Thoracic aorta (tissue), 2 donors: ENCODE measurements at places on chromosomes 3 and 15. TPM values are rescaled to one million over a fixed set of nuclear protein-coding genes. Genes with fewer than 3 reads are reported as not detected.

The KY gene
- 1.3 TPM for total RNA-seq

DNA sequence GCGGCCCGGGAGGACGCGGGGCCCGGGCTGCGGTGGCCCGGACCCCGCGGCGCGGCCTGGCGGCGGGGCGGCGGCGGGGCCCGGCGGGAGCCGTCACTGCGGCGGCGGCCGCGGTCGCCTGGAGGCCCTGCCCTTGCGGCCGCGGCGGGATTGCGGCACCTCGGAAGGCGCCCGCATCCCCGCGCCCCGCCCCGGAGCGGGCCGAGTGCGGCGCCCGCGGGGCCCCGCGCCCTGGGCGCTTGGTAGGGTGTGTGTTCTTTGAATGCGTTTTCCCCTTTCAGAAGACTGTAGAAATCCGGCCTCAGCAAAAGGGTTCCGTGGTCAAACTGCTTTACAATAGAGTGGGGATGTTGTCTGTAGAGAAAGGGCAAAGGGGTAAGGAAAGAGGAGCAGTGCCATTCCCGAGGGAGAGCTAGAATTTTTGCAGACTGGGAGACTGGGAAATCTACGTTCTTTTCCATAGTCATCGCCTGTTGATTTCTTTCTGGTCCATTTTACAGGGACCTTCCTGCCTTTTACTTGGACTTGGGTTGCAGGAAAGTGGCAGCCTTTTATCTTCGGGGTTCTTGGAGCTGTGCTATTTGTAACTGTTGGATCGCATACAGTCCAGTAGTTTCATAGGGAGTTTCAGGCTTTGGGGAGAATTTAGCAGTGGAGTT lies 630 bp downstream of the SNRK start:
- H3K27me3 ChIP-seq: no peaks in the 10 kb centered on the region
- H3K4me3 ChIP-seq: peak overlapping the region; percentile 87
- peaks cover 30% of the 10 kb centered on the region for H3K4me1 ChIP-seq
- no peak for DNase-seq
- peak overlapping the region; percentile 58 for H3K27ac ChIP-seq
- H3K36me3 ChIP-seq: no peaks in the 10 kb centered on the region

- DNase-seq: no peak
- H3K36me3 ChIP-seq: peaks cover 38% of the 10 kb centered on the region
Measured at GRCh38 chr15:25694823-25695312, 168.3 kb downstream of the ATP10A start.

The MESP2 gene
- total RNA-seq: not detected

DNA sequence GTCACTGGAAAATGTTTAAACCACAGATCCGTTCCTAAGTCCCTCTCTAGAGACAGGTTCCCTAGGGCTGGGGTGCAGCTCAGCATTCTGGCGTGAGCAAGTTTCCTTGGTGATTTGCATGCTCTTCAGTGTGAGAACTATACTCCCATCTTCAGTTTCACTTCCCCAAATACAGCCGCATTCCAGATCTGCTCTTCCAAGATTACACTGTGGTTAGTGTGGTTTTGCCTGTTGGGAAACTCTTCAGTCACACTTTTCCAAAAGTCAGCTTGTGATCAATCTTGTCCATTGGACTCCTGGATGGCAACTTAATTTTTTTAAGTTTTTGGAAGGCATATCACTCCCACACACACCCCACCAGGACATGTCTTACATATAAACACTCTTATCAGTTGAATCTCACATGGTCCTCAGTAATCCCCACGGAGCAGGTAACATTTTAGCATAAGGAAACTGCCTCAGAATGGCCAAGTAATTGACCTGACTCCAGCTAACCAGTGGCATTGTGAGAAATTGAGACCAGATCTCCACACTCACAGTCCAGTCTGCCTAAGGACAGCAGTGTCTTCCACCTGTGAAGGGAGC lies 33.5 kb upstream of the PTPN23 start:
- no peaks in the 10 kb centered on the region for H3K4me1 ChIP-seq
- H3K27ac ChIP-seq: no peak overlapping the region
- H3K4me3 ChIP-seq: no peak overlapping the region
- H3K27me3 ChIP-seq: no peaks in the 10 kb centered on the region

GRCh38 chr3:24119321-24119751 lies 174.2 kb downstream of the NR1D2 start:
- no peak overlapping the region for H3K27ac ChIP-seq
- peaks cover 12% of the 10 kb centered on the region for H3K36me3 ChIP-seq
- H3K27me3 ChIP-seq: no peaks in the 10 kb centered on the region
- no peak for DNase-seq

The GP5 gene
- total RNA-seq: not detected

GRCh38 chr15:68010361-68011153 lies 43.6 kb upstream of the PIAS1 start:
- no peaks in the 10 kb centered on the region for H3K36me3 ChIP-seq
- no peaks in the 10 kb centered on the region for H3K27me3 ChIP-seq
- no peak for DNase-seq
- no peak overlapping the region for H3K27ac ChIP-seq

GRCh38 chr3:175077216-175077615 lies 218.1 kb downstream of the NAALADL2 start:
- DNase-seq: no peak
- no peaks in the 10 kb centered on the region for H3K27me3 ChIP-seq
- H3K36me3 ChIP-seq: no peaks in the 10 kb centered on the region
- no peak overlapping the region for H3K4me3 ChIP-seq
- H3K4me1 ChIP-seq: no peaks in the 10 kb centered on the region

GRCh38 chr15:96551196-96551595 lies 220.7 kb downstream of the NR2F2 start:
- no peaks in the 10 kb centered on the region for H3K4me1 ChIP-seq
- DNase-seq: no peak
- no peak overlapping the region for H3K4me3 ChIP-seq
- no peaks in the 10 kb centered on the region for H3K36me3 ChIP-seq

The PPARG gene
- total RNA-seq: 8.5 TPM

DNA sequence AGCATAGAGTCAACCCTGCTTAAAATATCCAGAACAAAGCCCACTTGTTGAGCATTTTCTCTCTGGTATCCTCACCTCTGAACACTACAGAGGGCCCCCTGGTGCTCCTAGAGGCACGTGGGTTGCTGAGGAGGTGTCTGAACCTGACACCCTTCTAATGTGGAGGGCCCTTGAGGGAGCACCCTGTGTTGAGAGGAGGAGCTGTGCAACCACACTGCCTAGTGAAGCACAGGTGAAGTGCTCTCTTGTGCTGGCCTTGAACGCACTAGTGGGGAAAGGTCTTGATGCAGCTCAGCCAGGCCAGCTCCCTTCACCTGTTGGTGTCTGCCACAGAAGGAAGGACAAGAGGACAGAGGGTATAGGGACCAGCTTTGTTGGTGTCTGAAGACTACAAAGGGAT lies 51.9 kb downstream of the CCK start:
- H3K36me3 ChIP-seq: peaks cover 11% of the 10 kb centered on the region
- DNase-seq: no peak
- H3K27me3 ChIP-seq: no peaks in the 10 kb centered on the region
- H3K4me1 ChIP-seq: no peaks in the 10 kb centered on the region
- no peak overlapping the region for H3K27ac ChIP-seq
- H3K4me3 ChIP-seq: no peak overlapping the region
